ENCODE measurements at places on chromosomes 13 and 19. TPM values are rescaled to one million over a fixed set of nuclear protein-coding genes. Genes with fewer than 3 reads are reported as not detected.

GRCh38 chr19:54268936-54269335, 11.9 kb upstream of the LILRB5 start:
- no peak for DNase-seq

GRCh38 chr13:39051157-39051556, 12.9 kb downstream of the NHLRC3 start:
- DNase-seq: no peak

- DNase-seq: no peak
Measured at GRCh38 chr19:33492090-33492489, 29.5 kb downstream of the PEPD start.

DNA sequence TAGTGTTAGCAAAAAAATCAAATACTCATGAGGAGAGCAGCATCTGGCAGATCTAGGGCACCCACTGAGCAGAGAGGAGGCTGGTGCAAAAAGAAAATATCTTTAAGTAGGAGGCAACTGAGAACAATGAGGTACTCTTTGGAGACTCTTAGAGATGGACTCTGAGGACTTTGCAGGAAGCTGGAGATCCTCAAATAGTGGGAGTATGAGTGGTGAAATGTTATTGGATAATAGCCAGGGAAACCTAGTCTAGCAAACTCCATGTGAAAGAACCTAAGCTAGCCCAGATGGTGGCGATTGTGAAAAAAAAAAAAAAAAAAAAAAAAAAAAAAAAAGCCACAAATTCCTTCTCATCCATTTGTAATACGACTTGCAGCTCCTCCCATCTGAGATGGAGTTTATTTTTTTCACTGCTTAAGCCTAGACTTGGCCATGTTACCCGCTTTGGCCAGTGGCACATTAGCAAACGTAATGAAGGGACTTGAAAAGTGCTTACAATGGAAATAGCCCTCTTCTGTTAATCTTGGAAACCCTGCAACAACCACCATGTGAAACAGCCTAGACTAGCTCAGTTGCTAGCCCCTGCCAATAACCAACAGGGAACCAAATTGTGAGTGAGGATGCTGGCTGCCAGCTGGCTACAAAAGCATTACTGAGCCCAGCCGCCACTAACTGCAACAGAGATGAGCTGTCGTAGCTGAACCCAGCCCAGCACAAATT, 476.2 kb downstream of the KLF12 start:
- no peak for DNase-seq

DNA sequence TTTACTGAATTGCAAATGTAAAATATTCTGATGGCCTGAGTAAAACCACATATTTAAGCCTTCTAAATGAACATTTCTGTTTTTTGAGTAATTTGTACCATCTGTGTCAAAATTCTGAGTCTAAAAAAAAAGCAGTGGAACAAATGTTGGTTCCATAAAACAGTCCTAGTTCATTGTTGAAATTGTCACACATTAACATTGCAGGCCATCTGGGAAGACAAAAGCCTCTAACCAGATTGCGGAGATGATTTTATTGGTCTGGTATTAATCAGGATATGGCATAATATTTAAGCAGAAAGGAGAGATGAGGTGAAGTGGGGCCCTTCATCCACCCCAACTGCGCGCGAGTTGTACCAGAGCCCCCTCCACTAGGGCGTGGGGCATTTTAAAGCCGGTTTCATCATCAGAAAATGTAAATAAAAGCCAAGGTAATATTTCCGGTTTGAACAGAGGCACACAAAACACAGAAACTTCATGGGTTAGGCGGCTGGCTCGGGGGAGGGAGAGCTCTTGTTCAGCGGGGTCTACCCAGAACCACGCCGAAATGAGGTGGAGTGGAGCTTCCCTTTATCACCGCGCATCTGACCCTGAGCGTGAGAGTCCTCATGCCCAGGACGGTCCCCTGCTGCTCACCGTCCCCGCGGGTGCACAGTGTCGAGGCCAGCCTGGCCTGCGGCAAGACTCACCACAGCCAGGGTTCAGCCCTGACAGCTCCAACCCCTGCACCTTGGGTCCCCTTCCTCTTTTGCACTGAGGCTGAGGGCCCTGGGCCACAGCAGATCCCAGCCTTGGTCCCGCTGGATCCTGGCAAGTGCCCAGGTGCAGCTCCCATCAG, 169.2 kb downstream of the URI1 start:
- no peak for DNase-seq

DNA sequence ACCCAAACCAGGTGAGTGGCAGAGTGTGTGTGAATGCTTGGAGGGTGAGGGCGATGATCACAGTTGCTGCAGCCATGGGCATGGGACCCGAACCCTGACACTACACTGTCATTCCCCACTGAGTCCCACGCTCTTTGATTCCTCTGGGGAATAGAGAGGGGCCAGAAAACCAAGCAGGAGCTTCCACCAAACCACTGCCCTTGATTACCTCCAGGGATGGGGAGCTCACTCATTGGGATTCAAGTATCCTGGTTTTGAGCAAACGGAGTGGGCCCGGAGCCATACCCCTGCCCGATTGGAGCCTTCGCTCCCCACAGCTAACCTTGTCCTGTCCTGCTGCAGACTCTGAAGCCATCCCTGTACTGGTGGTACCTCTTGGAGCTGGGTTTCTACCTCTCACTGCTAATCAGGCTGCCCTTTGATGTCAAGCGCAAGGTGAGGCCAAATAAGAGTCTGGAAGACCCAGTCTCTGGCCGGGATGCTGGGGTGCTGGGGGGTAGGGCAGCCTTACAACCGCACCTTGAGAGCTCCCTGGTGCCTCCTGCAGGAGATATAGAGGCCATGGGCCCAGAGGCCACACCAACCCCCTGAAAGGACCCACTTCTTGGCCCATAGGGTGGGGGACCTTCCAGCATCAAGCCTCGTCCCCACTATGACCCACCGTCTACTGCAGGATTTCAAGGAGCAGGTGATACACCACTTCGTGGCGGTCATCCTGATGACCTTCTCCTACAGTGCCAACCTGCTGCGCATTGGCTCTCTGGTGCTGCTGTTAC, 47.3 kb downstream of the CERS4 start:
- DNase-seq: no peak

DNA sequence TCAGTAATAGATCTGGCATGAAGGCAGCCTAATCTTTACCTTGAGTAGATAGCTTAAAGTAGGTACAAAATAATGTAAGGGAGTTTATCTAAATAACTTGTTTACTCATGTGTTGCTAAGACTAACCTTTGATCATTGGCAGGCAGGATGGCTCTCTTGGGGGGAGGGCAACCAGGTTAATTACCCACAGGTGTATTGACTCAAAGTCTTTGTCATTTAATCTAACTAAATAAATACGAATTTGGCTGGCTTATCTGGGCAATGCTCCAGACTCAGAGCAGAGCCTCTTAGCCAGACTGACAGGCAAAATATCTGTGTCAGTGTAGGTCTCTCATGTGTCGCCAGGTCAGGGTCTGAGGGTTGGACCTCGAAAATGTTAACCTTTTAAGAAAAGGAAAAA, 283.4 kb upstream of the KLHL1 start:
- DNase-seq: peak; percentile 79

- DNase-seq: no peak
Measured at GRCh38 chr13:35165205-35165604, 223.1 kb downstream of the NBEA start.

DNA sequence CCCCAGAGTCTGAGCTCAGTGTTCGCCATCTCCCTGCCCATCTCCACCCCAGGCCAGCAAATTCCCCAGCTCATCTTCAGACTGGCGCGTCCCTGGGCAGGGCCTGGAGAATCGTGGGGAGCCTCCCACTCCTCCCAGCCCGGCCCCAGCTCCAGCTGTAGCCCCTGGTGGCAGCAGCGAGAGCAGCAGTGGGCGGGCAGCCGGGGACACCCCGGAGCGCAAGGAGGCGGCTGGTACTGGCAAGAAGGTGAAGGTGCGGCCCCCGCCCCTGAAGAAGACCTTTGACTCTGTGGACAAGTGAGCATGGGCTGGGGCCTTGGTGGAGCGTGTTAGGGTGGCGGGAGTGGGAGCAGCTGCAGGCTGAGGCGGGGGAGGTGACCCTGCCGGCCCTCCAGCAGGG, 8.4 kb upstream of the PRR19 start:
- DNase-seq: peak; percentile 71

DNA sequence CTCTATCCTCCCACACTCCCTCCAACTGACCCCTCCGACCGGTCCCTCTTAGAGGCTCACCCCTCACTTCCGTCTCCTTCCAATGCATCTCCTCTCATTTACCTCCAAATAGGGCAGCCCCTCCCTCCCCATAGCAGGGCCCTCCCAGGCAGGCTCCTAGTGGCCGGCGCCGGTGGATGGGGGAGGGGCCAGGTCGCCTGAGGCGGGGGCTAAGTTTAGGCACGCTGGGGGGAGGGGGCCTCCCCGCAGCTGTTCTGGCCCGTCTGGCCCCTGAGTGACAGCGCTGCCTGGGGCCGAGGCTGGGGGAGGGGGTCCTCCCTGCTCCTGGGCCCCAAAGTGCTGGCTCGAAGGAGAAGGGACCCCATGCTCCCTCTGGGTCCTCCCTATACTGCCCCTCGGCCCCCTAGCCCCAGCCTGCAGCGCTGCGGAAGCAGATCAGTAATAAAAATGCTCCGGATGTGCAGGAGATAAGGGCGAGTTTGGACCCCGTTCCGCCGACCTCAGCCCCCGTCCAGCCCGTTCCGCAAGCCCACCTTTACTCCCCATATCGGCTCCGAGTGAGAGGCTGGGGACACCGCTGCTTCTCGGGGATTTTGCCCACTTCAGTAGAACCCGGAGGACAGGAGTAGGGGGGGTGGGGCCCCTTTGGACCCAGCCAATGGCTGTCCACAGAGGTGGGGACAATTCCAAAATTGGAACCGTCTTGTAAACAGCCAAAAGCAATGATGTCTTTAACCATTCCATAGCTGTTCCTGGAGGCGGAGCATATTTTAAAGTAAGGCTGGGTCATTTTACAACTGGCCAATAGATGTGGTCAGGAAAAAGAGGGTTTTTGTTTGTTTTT, 4.0 kb downstream of the RTN2 start:
- peak; percentile 92 for DNase-seq

DNA sequence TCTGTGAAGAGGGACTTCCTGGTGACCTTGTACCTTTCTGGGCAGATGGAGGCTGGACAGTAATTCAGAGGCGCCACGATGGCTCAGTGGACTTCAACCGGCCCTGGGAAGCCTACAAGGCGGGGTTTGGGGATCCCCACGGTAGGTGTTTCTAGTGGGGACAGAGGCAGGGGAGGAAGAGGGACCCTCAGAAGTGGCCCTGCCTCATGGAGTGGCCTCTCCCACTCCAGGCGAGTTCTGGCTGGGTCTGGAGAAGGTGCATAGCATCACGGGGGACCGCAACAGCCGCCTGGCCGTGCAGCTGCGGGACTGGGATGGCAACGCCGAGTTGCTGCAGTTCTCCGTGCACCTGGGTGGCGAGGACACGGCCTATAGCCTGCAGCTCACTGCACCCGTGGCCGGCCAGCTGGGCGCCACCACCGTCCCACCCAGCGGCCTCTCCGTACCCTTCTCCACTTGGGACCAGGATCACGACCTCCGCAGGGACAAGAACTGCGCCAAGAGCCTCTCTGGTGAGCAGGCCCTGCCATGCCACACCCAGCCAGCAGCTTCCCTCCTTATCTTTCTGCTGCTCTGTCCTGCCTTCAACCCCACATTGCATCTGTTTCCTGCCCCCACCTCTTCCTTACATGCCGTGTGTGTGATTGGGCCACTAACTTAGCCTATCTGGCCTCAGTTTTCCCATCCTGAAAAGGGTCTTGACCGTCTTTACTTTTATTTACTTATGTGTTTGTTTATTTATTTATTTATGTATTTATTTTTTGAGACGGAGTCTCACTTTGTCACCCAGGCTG, 7.3 kb downstream of the ANGPTL4 start:
- no peak for DNase-seq

DNA sequence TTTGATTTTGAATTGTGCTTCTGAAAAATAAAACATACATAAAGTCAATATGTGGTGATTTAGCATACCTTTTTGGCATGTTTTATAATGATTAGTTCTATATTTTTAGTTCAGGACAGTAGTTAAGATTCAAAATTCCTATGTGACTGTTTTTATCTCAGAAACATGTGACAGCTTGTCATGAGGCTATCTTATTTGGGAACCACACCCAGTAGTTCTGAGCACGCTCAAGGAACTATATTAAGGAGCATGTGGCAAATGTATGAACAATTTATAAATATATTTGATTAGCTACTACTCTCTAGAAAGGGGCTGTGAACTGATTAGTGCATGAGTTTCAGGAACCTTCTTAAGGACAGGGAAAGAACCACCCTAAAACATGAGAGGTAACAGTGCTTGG, 38.8 kb downstream of the FGF9 start:
- no peak for DNase-seq

- DNase-seq: peak; percentile 58
Measured at GRCh38 chr13:96481482-96481881, 391.6 kb downstream of the HS6ST3 start.

GRCh38 chr19:16899566-16900075, 10.8 kb downstream of the F2RL3 start:
- DNase-seq: peak; percentile 87

Gene KLF1
- 0.80 TPM for total RNA-seq

Gene CLDND2
- 1.1 TPM for total RNA-seq

Gene ZNF677
- total RNA-seq: 56.5 TPM

Gene GJA3
- total RNA-seq: 0.09 TPM

Gene CD70
- 3.9 TPM for total RNA-seq

Gene GPR18
- total RNA-seq: not detected

Gene C19orf38
- 0.24 TPM for total RNA-seq
